ENCODE measurements at places on chromosomes 3 and 15.
A peak's percentile ranks its signal among the peaks of the same experiment; 100 is the strongest.

GRCh38 chr3:140629357-140630137, 48.3 kb upstream of the TRIM42 start:
- DNase-seq, result no peak

GRCh38 chr3:177037241-177037640, 160.0 kb downstream of the TBL1XR1 start:
- DNase-seq, result no peak

DNA sequence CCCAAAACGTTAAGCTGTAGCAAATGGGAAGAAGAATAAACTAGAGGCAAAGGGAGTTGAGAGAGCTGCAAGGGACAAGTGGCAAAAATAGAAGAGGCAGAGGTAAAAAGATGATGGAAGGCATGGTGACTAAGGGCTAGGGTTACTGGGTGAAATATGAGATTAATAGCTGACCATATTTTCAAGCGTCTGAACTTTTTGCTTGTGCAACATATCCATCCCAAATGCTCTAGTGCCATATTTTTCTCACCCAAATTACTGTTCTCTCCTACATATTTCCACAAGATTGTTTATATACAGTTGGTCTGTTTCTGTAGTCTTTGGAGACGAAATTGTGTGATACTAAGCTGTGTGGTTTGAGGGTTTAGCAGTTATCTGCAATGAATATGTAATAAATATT, 145.5 kb downstream of the GMNC start:
- DNase-seq, result no peak

- no peak for DNase-seq
Measured at GRCh38 chr15:29636140-29636539, 186.1 kb downstream of the TJP1 start.

DNA sequence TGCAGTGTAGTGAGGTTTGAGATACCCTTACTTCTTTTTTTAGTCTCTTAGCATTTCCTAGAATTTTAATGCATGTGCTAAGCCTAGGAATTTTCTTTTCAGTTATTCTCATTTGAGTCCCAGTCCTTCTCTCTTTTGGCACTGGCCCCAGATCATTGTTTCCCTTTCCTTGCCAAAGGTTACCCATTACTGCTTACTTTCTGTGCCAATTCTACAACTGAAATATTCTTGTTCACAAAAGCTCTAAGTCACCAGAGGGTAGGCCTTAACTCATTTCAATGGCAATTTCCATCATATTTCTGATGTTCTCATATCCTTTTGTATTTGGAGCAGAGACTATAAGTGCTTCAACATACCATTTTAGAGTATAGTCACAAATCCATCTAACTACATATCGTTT, 199.6 kb upstream of the CBLB start:
- DNase-seq, result no peak

DNA sequence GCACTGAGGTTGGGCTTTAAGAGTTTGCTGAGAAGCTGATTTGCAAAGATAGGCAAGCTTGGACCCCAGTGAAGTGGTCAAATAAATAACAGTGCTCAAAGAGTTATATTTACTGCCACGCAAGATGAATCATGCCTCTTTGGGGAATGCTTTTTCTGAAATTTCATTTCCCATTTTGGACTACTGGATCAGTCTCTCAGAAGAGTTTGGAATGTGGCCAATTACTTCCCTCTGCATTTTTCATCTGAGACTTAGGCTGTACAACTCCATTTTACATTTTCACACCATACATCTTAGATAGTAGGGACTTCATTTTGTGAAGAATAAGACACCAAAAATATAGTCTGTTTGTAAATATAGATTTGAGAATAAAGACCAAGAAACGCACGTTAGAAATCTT, 419.7 kb downstream of the FGF12 start:
- no peak for DNase-seq

- DNase-seq, result no peak
Measured at GRCh38 chr3:152243301-152243711, 25.4 kb upstream of the MBNL1 start.

- no peak for DNase-seq
Measured at GRCh38 chr3:101902041-101902440, 52.7 kb downstream of the NFKBIZ start.

DNA sequence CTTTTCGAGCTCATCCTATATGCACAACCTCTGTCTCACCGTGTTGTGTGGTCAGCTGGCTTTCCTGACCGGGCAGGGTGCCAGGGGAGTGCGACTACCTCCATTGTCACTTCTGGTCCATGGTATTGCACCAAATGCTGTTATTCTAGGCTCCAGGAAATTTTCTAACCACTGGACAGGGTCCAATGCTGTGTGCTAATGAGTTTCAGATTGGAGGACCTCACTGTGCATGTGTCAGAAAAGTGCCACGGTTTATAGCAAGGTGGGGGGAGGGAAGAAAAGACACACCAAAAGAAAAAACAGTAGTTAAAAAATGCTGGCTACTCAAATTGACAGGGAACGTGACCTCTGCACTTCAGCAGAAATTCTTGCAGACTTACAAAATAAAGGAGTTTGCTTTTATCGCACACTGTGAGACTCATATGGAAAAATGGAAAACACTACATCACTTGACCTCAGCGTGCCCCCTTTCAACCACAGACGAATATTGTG, 480.1 kb downstream of the FOXP1 start:
- DNase-seq, result no peak

- DNase-seq, result no peak
Measured at GRCh38 chr3:106290304-106290997, 421.6 kb upstream of the CBLB start.

GRCh38 chr3:140546649-140547048, 131.2 kb upstream of the TRIM42 start:
- no peak for DNase-seq

GRCh38 chr3:48538451-48538850, 18.2 kb downstream of the PFKFB4 start:
- DNase-seq, result no peak

DNA sequence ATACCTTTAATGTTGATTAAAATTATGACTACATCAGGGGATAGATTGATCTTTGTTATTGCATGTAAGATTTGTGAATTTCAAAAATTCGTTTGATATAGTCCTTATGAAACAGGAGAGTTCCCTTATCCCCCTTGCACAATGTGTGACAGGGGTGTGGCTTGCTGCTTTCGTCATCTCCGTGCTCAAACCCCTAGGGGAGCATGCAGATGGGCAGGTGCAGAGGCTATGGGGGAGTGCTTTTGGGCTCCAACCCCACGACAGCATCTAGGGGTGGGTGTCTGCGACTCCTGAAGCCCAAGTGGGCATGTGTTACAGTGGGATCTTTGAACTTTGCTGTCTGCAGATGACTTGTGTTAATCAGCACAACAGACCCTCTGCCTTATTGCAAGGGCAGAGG, 360.1 kb upstream of the GOLIM4 start:
- DNase-seq, result no peak

DNA sequence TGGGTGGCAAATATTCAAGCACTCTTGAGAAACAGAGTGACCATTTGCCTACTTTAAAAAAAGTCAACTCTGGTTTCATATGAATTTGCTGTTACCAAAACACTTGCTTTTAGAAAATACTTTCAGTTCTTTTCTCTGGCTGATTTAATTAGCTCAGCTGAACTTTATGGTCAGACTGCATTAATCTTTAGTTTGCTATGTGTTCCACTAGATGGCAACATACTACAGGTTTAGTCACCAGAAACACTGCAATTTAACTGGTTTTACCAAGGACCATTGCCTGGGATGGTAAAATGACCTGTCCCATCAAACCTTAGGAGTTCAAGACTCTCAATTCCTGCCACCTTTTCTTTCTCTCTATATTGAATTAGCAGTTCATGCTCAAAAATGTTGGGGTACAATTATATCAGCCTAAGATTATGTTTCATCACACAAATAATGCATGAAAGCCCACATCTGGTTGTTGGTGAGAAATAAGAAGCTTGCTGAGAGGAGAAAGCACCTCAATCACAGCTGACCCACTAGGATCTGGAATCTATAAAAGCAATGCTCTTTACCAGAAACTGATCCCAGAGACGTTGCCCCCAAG, 14.2 kb downstream of the EIF4E3 start:
- DNase-seq, result no peak

GRCh38 chr3:197431346-197431910, 124.3 kb downstream of the BDH1 start:
- no peak for DNase-seq

GRCh38 chr15:24772686-24773373, 97.3 kb downstream of the NPAP1 start:
- peak; percentile 9 for DNase-seq

DNA sequence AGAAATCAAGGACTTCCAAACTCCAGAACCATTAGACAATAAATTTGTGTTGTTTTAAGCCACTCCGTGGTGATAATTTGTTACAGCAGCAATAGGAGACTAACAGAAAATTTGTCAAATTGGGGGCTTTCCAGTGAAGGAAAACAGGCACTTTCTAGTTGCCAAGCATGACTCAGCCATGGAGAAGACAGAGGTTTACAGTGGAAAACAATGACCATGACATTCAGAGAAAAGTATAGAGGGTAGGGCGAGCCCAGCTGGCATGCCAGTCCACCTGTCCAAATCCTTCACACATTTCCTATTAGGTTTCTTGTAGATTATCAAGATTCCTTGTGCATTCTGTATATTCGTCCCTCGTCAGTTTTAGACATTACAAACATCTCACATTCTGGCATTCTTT, 24.9 kb downstream of the SLCO2A1 start:
- DNase-seq, result no peak

DNA sequence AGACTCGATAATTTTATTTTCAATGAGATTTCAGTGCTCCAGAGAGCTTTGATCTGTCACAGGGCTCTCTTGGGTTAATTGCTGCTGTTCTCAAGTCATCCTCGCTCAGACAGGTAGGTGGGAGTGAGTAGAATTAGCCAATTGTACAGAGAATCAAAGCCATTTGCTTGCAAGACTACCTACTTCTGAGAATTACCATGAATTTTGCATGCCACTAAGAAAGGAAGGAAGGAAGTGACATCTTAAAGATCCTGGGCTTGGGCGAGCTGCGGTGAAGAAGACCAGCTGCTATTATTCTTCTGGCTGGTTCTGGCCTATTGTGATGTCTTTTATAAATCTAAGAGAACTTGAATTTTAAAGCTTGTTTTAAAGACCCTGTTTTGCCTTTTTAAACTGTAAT, 154.1 kb upstream of the LPP start:
- DNase-seq, result no peak

DNA sequence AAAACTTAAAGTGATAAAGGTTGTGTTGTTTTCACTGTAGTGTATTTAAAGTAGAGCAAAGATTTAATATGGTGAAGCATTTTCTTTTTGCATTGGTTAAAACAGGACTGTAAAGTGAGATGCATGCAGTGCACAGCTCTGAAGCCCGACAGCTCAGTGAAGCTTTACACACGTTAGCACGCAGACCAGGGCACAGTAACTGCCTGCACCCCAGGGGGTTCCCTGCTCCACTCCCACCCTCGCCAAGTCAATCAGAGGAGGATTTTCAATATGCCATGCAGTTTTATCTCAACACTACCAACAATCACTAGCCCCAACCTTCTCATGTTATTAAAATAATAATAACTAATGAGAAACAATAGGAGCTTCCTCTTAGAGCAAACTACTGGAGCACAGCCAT, 28.1 kb upstream of the BCL2L10 start:
- no peak for DNase-seq

- DNase-seq, result no peak
Measured at GRCh38 chr3:98483626-98484025, 13.9 kb upstream of the OR5K2 start.

- no peak for DNase-seq
Measured at GRCh38 chr3:89179355-89180001, 72.1 kb downstream of the EPHA3 start.

GRCh38 chr3:197913641-197914380, 36.2 kb upstream of the RPL35A start:
- no peak for DNase-seq

DNA sequence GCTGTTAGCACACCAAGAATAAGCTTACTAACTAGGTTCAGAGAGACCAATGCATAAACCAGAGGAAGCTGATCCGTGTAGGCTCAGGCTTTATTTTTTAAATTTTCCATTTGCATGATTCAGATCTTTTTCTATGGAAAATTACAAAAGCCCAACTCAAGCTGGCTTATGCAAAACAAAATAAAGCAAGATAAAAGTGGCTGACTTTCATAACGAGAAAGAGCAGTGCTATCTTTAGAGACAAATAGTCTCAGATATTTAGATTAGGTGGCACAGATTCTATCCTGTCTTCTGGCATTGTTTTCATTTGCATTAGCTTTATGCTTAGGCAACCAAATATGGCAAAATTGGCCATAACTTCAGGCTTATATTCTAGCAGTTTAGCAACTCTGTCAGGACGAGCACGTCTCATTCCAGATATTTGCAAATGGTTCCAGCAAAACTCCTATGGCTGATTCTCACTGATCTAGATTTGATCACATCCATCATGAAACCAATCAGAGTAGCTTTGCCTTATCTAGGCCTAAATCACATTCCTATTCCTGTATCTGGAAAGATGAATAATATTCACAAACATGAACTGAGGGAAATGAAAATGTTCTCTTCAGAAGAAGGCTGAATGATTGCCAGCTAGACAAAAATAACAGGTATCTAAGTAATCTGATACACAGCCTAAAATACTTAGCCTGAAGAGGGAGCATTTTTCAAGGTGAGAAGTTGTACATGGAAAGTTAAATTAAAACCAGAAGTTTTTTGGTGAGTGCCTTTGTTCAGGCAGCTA, 216.4 kb upstream of the DPPA4 start:
- DNase-seq, result no peak

DNA sequence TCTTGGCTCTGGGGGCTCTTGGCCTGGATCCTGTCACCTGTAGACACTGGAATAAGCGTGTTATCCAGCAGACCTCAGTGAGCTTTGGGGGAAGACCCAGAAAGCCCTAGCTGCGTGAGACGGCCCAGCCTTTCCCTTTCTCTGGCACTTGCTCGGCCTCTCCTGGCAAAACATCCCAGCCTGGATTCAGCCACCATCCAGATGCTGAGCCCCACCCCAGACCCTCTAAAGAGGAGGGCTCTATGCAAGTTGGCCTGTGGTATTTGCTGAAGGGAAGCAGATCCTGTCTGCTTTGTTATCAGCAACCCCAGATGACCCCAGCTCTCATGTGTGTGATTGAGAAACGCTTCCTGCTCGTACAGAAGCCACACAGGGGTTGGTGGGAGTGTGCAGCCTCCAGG, 267.2 kb downstream of the FAM43A start:
- DNase-seq, result no peak

GRCh38 chr3:42822828-42823227, 13.6 kb downstream of the ACKR2 start:
- DNase-seq, result no peak

DNA sequence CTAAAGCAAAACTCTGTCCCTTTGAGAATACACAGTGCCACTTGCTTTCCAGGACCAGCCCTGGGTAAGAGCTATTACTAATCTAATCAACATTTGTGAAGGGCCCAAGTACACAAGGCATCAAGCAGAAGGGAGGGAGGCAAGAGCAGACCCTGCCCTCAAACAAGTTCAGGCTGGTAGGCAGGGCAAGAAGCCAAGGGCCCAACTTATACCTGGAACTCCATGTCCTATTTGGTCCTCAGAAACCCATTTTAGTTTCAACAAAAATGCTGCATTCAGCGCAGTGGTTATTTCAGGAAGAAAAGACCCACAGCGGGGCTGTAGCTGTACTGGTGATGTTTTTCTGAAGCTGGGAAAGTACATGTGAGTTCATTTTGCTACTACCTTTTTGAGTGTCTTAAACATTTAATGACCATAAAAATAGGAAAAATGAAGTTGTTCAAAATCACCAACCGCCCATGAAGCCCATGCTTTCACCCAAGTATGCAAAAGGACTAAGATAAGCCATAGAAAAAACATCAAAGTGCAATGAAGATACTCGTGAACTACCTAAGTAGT, 2.8 kb downstream of the RPS17 start:
- DNase-seq, result no peak

- DNase-seq, result no peak
Measured at GRCh38 chr3:123781138-123781537, 103.0 kb downstream of the MYLK start.

- no peak for DNase-seq
Measured at GRCh38 chr15:25022233-25022632, 67.4 kb downstream of the SNRPN start.

Data from stimulated activated CD8-positive, alpha-beta memory T cell treated with anti-CD3 and anti-CD28 coated beads, Interleukin-7, amount 100 ng/mL, for 1 hour (primary cell).